Activated CD4-positive, CD25-positive, alpha-beta regulatory T cell treated with anti-CD3 and anti-CD28 coated beads, Interleukin-2, amount 50 U/mL, for 72 hours (primary cell): ENCODE measurements at places on chromosomes 5 and 9.

DNA sequence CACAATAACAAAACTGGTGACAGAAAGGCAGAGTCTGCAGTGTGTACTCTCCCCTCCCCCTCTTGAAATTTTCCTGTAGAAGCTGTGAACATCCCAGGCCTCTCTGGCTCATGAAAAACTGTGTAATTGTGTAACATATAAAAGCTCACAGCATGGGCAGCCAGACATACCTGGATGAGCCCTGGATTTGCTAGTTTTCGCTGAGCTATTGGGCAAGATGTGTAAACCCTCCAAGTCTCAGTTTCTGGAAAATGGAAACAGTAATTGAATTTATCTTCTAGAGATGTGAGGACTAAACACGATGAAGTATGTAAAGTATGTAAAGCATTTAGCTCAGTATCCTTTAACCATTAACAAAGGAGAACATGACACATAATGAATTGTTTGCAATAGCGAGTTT, 143.2 kb upstream of the ANKH start:
- no peak for DNase-seq

DNA sequence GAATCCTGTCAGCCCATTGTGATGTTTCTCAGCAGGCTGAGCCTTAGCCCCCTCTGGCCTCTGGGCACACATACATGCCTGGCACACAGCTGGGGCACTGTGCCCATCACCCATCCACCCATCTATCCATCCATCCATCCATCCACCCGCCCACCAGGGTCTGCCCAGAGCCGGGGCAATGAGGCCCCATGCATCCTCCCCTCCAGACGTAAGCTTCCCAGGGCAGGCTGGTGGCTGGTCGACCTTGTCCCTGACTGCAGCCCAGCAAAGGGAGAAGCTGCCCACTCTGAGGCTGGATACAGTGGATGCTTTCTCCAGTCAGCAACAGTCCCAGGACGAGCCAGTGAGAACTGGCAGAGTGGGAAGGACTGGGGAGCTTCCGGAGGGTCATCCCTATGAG, 21.1 kb upstream of the SLC25A51 start:
- DNase-seq: no peak

- no peak for DNase-seq
Observed at GRCh38 chr9:89218040-89218928, 39.7 kb upstream of the SHC3 start.

DNA sequence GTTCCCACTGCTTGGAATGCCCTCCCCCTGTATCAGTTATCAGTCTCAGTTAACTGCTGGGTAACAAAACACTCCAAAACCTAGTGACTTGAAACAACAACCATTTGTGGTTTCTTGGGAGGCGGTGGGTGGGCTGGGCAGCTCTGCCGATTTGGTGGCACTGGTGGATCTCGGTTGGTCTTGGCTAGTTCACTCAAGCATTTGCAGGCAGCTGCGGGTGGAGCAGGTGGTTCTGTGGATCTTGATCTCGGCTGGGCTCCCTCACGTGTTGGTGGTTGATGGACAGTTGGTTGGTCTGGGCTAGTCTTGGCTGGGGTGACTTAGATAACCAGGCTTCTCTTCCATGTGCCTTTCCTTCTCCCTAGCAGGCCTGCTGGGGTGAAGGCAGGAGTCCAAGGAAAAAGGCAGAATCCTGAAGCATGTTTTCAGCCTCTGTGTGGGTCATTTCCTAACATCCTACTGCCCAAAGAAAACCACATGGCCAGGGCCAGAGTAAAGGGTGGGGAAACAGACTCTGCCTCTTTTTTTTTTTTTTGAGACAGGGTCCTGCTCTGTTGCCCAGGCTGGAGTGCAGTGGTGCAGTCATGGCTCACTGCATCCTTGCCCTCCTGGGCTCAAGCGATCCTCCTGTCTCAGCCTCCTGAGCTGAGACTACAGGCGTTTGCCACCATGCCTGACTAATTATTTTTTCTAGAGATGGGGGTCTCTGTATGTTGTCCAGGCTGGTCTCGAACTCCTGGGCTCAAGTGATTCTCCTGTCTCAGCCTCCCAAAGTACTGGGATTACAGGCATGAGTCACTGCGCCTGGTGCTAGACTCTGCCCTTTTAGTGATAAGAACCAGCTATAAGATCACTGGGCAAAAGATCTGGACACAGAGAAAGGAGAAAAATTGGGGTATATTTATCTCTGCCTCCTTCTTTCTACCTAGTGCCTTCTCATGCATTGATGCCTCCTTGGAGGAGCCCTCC, 183.7 kb downstream of the RGS3 start:
- DNase-seq: no peak

DNA sequence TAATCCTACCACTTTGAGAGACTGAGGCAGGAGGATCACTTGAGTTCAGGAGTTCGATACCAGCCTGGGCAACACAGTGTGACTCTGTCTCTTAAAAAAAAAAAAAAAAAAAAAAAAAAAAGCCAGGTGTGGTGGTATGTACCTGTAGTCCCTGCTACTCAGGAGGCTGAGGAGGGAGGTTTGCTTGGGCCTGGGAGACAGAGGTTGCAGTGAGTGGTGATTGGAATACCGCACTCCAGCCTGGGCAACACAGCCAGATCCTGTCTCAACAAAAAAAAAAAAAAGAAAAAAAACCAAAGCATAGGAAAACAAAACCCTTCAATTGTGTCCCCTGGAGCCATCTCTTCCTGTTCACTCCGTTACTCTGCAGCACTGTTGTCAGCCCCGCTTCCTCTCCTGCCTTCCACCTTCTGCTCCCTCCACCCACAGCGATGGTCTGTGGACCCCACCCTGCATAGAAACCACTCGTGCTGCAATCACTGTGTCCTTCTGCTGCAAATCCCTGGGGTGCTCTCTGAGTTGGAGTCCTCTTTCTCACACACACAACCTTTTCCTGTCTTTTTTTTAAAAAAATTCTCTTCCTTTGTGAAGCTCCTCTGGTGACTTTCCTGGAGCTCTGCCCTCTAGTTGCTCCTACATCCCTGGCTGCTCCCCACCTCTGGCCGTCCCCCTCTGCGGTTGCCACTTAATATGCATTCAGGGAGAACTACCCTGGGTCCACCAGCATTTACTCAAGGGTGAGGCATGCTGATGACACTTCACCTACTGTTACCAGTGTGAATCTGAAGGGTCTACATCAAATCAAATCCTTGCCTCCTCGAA, 22.2 kb downstream of the CCT5 start:
- DNase-seq: no peak

DNA sequence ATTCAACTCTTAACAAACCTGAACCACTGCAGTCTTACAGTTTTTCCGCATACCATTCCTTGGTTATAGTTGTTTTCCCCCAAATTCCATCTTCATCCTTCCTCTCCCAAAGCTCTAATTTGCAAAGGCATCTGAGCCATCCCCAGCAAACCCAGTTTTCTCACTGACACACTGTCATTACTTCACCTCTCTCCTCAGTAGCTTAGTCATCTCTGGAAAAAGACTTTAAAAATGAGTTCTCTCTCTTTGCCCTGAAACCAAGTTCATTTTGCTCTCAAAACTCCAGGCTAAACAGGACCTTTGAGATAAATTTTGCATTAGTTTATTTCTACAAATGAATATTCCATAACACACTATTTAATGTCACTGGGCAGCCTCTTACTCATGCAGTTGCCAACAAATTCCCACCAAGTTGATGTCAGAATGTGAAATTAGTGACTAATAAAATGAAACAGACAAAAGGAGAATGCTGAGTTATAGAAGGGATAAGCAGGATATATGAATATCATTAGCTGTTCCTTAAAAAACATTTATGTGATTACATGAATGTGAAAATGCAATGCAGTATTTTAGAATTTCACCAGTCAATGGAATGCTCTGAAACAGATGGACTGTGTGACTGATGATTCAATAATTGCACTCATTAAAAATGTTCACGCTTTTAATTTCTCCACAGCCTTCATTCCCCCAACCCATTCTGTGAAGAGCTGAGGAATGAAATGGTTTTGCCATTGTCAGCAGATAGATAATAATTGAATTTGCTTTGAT, 107.4 kb upstream of the DMAC1 start:
- no peak for DNase-seq

- no peak for DNase-seq
Observed at GRCh38 chr9:20815923-20816703, 132.1 kb downstream of the FOCAD start.

DNA sequence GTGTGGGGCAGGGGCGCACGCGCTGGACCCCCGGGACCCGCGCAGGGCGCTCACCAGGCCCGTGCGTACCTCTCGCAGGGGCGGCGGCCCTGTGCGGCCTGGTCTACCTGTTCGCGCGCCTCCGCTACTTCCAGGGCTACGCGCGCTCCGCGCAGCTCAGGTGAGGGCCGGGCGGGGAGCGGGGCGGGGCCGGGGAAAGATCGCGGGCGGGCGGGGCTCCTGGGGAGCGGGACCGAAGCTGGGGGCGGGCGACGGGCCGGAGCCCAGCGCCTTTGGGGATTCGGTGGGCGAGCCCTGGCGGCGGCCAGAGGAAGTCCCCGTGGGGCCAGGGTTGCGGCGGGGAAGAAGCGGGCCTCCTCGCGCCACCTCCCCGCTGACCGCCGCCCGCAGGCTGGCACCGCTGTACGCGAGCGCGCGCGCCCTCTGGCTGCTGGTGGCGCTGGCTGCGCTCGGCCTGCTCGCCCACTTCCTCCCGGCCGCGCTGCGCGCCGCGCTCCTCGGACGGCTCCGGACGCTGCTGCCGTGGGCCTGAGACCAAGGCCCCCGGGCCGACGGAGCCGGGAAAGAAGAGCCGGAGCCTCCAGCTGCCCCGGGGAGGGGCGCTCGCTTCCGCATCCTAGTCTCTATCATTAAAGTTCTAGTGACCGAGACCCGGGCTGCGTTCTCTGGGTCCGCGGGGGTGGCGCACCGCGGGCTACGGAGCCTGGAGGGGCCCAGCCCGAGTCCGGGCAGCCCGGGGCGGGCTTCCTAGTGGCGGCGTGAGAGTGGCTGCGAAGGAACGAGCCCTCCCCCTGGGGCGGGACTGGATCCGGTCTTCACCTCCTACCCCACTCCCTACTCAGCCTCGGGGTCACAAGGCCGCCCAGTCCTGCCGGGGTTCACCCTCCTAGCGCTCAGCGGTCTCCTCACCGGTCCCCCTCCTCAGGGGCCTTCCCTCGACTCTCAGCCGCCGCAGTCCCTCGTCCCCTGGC, 2.4 kb downstream of the LTC4S start:
- peak; percentile 81 for DNase-seq

DNA sequence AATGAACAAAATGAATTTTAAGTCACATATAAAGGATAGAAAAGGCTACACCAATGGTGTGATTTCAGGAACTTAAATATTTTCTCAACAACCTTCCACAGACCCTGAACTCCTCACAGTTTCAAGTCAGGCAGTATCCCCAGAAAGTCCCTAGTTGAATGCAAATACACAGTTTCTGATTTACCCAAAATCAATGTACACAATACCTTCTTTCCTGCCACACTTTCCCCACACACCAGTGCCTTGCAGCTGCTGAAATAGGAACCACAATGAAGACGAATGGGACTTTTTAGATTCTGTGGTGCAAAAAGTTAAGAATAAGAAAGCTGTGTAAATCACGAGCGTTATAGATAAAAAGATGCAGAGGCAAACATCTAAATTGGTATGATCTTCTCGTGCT, 552.4 kb upstream of the MEF2C start:
- DNase-seq: no peak

- no peak for DNase-seq
Observed at GRCh38 chr5:153660919-153661318, 170.4 kb downstream of the GRIA1 start.
